ENCODE measurements at places on chromosomes 6 and 20.

GRCh38 chr6:37990762-37991525 lies 171.4 kb downstream of the ZFAND3 start:
- DNase-seq = no peak

GRCh38 chr20:64261138-64261537 lies 5.6 kb downstream of the PCMTD2 start:
- no peak for DNase-seq

DNA sequence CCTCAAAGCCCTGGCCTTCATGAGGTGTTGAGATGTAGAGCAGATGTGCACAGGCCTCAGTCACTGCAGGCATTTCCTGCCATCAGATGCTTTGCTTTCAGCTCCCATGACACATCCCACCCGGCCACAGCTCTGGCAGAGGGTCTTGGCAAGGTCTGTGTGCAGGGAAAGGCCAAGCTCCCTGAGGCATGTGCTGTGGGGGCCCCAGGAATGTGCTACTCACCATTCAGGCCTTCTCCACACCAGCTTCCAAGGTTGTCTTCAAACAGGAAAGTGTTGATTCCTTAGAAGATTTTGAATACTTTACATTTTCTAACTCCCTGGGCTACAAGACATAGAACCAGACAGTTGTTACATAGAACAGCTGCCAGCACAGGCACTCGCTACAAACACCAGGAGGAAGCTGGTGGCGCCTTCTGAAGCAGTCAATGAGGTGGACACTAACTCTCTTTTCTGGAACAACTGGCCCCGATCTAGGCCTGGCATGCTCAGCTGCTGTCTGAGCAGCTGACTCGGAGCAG lies 27.8 kb downstream of the CASS4 start:
- no peak for DNase-seq

DNA sequence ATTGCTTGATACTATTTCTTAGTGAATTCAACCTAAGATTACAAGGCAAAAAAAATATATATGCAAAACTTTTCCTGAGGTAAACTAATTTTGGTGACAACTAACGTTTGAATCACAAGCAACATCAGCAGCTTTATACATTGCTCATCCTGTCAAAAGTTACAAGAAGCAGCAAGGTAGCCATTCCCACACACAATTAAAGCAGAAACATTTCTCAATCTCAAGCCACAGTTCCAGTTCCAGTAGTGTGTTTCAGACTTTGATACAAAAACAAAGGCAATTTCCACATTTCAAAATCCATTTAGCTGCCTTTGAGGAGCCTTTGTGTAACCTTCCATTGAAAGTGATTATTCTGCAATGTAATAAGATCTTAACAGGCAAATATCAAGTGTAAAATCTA lies 191.0 kb downstream of the WDR27 start:
- DNase-seq = no peak

DNA sequence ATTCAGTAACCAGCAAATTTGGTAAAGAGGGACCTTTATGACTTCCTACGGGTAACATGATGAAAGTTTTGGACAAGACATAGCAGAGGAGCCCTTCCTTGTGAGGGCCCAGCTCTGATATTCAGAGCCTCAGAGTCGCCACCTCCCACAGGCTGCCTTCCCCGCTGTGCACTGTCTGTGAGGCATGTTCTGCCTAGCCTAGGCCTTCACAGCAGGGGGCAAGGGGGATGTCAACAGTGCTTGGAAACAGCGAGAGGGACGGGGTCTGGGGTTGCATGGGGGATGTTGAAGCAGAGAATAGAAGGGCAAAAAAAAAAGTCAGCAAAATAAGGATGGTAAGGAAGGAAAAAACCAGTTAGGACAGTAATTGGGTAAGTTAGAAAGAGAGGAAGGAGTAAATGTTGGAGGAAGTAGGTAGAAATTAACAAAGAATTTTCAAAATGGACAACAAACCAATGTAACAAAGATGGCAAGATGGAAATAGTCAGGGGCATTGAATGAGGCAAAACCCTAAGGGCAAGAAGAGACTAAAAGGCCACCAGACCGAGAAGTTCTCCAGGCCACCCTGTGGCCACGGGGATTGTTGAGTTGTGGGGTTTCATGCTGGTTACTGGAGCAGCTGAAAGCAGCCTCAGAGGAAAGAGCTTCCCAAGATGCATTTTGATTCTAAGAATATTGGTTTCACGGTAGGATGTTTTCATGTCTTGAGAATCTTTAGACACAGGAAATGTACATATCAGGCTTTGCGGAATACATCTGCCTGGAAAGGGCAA lies 139.8 kb downstream of the LY86 start:
- DNase-seq = no peak

DNA sequence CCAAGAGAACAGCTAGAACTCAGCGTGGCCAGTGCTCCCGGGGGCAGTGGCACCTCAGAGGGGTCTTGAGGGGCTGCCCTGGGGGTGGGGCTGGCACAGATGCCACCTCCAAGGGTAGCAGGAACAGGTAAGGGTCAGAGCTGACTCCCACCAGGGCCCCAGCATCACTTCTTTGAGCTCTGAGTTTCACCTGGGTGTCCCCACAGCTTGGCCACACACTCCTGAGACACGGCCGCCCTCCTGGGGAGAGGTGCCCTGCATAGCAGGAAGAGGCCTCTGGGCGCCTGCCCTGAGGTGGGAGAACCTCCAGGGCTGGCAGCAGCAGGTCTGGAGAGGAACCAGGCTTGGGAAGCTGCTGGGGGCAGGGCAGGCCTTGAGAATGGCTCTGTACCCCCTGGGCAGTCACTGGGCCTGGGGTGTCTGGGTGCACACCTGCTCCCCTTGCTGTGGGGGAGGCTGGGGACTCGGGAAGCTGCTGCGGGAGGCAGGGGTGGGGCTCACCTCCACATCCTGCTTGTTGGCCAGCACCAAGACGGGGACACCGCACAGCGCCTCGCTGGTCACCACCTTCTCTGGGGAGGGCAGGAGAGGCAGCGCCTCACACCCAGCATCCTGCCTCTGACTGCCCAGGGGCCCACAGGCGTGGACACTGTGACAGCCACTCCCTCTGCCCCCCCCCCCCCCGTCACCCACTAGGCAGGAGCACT lies 5.0 kb downstream of the TNFRSF6B start:
- no peak for DNase-seq

GRCh38 chr20:34705397-34706301 lies 1.5 kb downstream of the TP53INP2 start:
- no peak for DNase-seq

DNA sequence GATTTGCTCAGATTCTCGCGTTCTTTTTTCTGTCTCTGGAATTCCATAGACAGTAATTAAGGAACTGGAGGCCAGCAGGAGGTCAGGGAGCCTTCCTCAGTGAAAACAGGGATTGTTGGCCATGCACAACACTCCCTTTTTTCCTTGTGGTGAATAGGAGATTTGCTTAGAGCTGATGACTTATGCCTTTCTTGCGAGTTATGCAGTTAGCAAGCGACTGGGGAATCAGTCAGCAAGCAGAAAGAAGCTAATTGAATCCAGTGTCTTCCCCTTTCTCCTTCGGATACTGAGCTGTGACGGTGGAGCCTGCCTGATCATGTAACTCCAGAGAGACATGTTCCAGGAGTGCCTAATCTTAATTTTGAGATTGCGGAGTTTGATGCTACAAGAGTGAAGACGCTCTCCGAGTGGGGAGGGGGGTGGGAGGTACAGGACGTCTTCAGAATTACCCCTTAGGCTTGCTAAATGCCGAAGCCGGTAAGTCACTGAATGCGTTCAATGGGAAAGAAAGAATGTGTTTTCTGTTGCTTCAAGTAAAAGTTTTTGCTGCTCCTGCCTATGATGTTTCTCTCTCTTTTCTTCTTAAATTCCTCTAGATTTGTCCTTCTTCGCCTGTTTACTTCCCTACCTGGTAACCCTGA lies 165.9 kb downstream of the SASH1 start:
- no peak for DNase-seq

GRCh38 chr6:153215242-153215641 lies 84.2 kb upstream of the RGS17 start:
- no peak for DNase-seq

DNA sequence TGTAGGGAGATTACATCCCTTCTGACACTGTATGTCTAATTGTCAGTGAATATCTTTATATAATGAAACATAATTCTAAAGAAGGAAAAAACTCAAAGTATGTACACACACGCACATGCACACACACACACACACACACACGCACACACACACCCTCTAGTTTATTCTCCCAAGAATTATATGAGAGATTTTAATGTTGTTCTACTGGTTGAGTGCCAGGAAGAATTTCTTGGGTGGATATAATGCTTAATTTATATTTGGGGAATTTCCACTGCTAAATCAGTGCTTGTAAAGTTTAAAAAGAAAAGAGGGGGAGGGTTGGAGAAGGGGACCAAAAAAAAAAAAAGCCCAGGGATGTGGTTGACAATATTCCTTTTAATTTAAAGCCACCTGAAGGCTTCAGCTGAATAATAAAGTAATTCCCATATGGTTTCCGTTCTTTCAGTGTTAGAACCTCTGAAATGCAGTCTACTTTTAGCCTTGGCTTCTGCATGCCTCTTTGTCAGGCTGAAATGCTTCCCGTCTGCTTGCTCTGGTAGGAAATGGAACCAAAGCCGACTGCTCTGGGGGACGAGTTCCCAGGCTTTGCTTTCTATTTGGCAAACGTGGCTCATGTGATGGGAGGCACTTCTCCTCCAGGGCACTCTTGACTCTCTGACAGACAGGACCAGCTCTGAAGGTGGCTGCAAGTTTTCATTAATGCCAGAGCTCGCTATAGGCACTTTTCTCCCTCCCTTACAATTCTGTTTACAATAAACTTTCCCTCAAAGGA lies 225.4 kb downstream of the PRL start:
- no peak for DNase-seq

- no peak for DNase-seq
Observed at GRCh38 chr6:42099340-42100028, 42.9 kb downstream of the C6orf132 start.

DNA sequence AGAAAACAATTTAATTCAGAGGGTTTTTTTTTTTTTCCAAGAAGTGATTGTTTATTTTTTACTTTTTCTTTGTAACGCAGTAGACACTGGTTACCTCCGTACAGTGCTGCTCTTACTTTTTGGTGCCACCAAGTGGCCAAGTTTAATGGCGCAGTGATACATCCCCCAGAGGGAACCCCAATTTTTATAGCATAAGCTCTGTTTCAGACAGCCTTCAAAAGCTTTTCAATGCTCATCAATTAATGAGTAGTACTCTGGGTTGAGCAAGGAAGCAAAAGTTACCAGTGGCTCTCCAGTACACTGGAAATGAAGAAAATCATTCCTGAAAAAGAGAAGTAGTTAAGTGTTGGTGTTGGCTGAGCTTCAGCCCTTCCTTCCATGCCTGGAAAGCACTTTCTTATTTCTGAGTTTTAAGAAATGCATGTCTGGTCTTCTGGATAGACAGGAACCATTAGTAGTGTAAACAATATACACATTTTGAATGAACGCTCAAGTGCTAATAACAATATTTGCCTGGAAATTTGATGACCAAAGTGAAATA lies 129.1 kb upstream of the SMLR1 start:
- no peak for DNase-seq

DNA sequence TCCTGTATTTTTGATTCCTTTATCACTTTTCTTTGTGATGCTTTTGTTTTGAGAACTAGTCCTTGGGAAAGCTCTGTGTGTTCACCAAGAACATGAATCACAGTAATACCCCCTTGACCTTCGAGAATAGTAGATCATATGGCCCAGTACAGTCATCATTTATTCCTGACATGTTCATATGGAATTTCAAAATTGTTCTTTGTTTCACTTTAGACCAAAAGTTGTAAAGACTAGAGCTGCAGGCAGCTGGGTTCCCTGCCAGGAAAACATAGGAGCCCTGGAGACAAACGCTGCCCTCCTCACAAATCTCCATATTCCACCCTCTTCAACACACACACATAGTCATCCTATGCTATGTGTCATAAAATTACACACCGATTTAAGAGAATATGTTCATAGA lies 621.2 kb upstream of the EYS start:
- no peak for DNase-seq

DNA sequence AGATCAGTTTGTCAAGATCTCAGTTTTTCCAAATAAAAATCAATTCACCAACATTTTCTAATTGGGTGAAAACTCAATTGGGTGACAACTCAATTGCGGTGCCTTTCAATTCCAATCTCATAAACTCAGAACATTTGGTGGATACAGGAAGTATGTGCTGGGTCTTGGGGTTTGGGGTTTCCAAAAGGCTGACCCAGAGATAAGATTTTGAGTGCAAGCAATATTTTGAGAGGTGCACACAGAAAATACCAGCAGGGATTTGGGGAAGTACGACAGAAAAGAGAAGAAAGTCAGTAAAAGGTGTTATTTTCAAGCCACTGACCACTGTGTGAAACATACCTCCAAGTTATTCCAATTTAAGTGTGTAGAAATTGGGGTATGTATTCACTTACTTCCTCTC lies 258.0 kb downstream of the PHACTR1 start:
- no peak for DNase-seq

DNA sequence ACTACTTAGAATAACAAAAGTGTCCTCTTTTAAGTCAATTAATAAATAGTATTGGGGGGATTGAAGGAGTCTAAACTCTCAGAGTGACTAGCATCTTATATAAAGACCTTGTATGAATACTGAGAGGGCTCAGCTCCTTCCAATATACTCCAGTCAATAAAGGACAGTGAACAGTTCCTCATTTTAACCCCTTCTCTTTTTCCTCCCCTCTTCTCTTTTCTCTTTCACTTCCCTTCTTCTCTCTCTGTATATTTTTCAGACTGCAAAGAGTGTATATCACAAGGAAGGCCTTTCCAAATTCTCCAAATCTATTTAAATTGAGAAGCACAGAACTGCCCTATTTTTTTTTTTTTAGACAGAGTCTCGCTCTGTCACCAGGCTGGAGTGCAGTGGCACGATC lies 99.5 kb downstream of the CD164 start:
- DNase-seq = no peak

- peak; percentile 30 for DNase-seq
Observed at GRCh38 chr20:37407573-37408002, 61.6 kb downstream of the SRC start.

- DNase-seq = no peak
Observed at GRCh38 chr20:32574296-32575226, 10.6 kb downstream of the NOL4L start.

DNA sequence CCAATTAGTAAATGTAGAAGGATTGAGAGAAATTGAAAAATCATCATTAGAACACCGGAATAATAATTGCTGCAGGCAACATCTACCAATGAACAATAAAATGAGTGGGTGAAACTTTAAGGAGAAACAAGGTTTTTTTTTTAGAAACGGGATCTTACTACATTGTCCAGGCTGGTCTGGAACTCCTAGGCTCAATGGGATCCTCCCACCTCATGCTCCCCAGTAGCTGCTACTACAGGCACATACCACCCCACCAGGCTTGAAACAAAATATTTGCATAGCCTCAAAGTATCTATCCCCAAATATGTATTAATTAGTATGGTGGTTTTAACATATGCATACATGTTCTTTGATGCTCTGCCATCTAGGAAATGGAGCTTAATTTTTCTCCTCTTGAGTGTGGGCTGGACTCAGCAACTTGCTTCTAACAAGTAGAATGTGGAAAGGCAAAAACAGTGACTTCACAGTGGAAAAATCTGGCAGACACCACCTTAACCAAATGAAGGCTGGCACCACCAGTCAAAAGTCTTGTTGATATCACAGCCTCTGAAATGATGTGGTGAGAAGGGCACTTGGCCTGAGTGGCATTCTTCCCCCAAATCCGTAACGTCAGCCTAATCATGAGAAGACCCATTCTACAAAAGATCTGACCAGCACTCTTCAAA lies 12.1 kb downstream of the NRSN2 start:
- DNase-seq = no peak

- peak; percentile 89 for DNase-seq
Observed at GRCh38 chr6:90296341-90297114, at the start of gene BACH2. BACH2 (minus strand) TSS chr6:90296843; CDS start chr6:90008844, 287,999 bp downstream.

GRCh38 chr6:3367630-3368029 lies 89.2 kb downstream of the SLC22A23 start:
- no peak for DNase-seq

Data from cerebellum (tissue), 4 donors.